ENCODE measurements at places on chromosomes 2 and 18.

DNA sequence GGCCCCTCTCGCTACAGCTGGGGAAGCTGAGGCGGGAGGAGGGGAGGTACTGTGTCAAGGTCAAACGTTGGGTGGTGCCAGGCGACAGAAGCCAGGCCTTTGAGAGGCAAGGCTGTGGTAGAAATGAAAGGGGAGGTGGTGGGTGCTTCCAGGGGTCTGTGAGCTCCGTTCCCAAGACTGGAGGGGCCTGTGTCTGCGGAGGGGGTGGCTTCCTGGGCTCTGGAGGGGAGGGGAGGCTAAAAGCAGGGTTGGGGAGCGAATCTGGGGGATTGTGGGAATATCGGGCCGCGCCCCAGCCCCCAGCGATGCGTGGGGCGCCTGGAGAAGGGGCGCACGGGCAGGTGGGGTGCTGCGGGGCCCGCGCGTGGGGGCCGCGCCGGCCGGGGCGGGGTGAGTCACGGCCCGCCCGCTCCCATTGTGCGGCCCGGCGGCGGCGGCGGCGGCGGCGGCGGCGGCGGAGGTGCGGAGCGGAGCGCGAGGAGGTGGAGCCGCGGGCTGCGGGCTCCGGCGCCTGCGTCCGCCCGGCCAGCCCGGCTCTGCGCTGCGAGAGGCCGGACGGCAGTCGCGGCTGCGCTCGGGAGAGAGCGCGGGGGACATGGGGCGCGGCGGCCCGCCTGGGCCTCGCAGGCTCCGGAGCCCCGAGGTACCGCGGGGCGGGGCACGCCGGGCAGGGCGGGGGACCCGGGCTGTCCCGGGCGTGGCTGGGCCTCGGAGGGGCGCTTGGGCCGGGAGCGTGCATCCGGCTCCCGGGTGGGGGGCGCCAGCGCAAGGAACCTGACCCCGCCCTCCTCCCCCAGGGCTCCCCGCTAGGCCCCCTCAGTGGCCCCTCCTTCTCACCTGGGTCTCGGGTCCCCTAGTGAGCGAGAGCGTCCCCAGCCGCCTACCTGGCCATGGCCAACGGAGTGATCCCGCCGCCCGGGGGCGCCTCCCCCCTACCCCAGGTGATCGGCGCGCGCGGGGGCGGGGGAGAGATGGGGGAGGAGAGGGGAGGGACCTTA is at the start of gene SLC4A3:
SLC4A3 (plus strand) TSS at position 528 of the 998 bp plus-strand sequence; CDS start at position 891, 363 bp downstream.
- DNase-seq: peak; percentile 23

GRCh38 chr18:8847066-8847755 is 141.9 kb downstream of the MTCL1 start:
- no peak for DNase-seq

GRCh38 chr2:56018267-56018666 is 94.7 kb upstream of the EFEMP1 start:
- DNase-seq: no peak

GRCh38 chr18:78240627-78241252 is 738.9 kb upstream of the SALL3 start:
- DNase-seq: no peak

- no peak for DNase-seq
Measured at GRCh38 chr2:162342841-162343240, 1.1 kb upstream of the GCA start.

DNA sequence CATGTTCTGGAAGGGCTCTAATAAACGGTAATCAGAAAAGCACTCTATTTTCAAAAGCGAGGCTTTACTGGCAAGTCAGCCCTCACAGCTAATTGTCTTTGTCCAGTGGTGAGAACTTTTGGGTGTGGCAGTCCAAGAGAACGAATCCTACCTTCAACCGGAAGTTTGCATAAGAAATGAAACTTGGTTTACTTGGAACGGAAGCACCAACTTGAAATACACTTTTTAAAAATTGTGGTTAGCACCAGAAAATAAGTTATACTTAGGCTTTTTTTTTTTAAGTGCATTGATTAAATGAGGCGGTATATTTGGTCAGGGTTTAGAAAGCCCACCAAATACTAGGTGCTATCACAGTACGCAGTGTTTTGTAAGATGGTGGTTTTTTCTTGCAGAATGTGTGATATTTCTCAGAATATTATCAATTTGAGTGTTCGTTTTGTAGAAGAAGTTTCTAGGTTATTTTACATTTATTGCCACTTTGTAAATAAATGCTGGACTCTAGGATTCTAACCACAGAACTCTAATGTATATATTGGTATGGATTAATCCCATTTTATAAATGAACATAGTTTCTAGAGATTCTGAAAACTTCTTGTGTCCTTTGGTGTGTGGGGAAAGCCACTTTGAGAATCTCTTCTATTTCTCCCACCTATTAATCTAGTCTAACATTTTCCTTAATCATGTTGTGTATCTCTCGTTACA is 1.2 kb downstream of the MYL12A start:
- DNase-seq: no peak

DNA sequence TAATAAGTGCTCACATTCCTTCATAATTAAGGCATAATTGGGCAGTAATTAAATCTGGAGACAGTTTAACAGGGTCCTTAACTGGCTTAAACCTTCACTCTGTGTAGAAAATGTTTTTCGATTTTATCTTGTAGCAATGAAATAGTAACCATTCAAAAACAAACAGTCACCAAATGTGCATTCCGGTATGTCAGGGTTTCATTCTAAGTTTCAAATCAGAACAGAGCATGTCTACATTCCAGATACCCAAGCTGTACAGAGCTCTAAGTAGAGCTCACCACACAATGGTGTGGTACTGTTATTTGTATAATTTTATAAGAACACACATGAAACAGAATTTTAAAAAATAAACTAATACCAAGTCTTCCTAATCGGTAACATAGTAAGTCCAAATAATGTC is 52.6 kb downstream of the SMAD2 start:
- no peak for DNase-seq

GRCh38 chr18:22570492-22570891 is 152.8 kb upstream of the CTAGE1 start:
- DNase-seq: no peak

- DNase-seq: no peak
Measured at GRCh38 chr2:9964334-9964980, 13.0 kb downstream of the GRHL1 start.

DNA sequence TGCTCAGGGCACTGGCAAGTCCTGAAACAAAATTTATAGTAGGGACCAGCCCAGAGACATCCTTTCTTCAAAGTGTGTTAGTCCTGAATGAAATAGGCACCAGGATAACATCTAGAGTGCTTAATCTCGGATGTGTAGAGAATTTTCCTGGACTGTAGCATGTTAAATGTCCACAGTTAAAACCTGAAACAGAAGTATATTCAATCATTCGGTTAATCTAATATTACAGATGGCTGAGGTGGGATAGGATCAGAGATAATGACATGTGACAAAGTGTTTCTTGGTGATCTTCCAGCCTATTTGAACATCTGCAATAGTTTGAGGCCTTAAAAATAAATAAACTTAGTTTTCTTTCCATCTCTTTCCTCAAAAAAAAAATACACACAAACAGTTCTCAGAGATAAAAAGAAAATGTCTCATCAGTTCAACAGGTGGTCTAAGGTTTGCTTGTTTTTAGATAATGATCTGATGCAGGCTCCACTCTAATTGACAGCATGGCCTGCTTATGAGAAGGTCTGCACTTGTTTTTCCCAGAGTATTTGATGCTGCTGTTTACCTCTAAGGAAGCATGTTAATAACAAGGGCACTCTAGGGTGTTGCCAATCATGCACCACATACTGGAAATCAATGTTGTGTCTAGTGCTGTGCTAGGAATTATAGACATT is 25.9 kb downstream of the CNTNAP5 start:
- no peak for DNase-seq

DNA sequence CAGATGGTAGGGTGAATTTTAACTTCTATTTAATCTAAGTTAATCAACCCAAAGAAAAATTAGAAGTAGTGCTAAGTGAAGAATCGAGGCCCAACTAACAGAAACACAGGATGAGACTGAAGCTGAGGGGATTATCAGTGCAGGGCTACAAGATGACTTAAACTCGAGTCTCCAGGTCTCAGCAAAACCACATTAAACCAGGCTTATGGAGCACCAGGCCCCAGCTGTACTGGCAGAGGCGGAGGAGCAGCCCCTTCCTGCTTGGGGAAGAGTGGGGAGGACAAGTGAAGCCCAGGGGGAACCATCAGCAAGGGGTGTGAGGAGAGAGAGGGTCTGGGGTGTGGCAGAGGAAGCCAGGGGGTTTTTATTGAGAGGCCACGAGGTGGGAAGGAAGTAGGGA is 135.9 kb upstream of the EPAS1 start:
- DNase-seq: no peak

GRCh38 chr2:28956890-28957289 is 24.2 kb upstream of the TOGARAM2 start:
- no peak for DNase-seq

DNA sequence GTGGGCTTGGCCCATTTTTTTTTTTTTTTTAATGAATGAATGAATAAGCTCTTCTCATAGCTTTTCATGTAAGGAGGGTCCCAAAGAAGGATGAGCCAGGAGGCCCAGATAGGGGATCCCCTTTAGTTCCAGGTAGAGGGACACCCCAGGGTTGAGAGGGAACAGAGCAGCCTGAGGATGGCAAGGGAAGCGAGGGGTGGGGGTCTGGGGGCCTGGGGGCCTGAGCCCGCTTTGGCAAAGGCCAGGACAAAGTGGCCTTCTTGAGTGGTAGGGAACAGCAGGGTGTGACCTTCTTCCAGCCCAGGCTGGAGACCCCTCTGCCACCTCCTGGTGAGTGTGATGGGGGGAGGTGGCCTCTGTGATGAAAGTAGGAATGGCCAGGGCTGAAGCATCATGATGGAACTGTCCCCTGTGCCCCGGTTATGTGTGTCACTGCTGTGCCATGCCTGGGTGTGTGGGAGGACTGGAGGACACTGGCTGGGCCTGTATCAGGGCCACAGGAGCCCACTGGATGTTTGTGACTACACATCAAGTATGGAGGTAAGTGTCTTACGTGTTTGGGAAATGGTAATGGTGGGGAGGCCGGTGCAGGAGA is 263.5 kb upstream of the HDAC4 start:
- DNase-seq: no peak

GRCh38 chr2:39875914-39876267 is 96.8 kb upstream of the THUMPD2 start:
- no peak for DNase-seq

DNA sequence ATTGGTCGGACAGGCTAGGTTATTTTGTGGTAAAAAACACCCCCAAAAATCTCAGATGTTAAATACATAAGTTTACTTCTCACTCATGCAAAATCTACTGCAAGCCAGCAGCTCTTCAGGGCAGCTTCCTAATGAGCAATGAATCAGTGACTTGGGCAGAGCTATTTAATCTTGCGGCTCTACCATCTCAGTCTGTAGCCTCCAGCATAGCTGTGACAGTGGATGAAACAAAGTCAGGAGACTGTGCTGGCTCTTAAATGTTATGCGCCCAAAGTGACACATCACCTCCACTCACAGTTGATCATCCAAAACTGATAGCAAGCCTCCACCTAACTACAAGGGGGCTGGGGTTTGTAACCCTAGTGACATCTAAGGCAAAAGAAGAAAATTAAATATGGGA is 571.9 kb downstream of the METTL4 start:
- DNase-seq: no peak

DNA sequence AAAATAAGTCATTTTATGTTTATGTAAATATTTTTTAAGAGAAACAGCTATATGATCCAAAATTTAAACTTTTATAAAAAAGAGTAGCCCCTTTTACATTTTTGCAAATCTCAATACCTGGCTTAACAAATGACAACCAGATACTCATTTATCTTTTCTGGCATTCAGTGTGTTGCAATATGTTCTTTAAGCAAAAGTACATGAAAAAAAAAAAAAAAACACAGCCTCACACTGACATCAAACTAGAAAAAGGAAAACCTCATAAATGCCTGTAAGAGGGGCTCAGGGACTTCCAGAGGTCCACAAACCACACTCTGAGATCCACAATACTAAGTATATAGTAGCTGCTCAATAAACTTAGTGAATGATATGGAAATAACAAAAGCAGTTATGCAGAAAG is 21.9 kb downstream of the PPP4R3B start:
- no peak for DNase-seq

DNA sequence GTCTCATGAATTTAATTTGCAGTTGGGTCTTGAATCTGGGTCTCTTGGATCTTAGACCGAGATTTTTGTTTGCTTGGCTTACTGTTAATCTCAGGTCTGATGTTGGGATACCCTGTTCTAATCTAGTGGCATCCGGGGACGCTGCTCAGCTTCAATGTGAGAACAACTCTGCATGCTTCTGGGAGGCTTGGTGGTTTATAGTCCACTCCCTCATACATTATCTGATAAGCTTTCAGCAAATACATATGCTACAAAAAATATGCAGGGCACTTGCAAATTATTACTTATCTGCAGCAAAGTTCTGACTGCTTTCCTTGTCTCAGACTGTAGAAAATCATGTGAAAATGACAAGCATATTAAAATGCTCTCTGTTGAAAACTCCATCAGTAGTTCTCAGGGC is 39.4 kb downstream of the RNF144A start:
- DNase-seq: no peak

DNA sequence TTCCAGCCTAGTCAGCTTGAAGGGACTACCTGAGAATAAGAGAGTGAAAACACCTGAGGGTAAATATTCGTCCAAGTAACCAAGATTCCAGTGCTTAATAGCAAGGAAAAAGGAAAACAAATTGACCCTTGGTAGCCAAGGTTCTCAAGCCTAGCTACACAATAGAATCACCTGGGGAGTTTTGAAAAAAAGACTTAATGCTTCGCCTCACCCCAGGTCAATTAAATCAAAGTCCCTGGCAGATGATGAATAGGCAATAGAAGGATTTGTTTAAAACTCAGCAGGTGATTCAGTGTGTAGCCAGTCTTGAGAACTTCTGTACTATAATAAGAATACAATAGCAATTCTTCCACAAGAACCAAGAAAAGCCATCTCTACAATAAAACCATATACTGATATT is 500.2 kb downstream of the XIRP2 start:
- no peak for DNase-seq

DNA sequence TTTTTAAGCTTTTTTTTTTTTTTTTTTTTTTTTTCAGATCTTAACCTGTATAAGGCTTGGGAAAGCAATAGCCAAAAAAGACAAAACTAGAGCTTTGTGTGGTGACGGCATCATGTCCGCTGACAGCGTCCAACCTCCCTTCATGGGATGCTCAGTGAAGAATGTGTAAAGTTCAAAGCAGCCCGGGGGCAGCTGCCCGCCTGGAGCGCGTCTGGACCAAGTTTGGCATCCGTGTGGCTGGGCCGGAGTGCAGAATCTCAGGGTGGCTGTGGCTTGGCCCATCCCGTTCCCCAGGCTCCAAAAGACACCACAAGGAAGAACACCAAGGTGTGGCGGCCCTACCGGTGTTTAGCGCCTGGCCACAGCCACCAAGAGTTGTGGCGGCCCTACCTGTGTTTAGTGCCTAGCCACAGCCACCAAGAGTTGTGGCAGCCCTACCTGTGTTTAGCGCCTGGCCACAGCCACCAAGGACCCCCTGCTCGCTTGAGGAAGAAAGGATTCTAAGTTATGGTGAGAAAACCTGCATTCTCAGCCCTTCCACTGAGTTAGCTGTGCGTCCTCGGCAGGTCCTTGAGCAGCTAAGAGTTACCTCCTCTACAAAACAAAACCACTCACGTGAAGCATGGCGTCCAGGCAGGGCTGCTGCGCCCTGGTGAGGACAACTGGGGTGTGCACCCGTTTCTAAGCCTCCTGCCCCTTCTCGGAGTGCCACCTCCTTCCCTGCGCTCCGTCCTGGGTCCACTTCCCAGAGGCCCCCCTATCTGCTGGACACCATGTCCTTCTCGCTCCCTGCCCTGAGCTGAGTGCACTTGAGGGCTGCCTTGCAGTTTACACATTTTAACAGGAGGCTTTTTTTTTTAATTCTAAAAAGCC is 103.6 kb upstream of the SALL3 start:
- no peak for DNase-seq

GRCh38 chr18:58599106-58599505 is 29.8 kb downstream of the ALPK2 start:
- no peak for DNase-seq

GRCh38 chr2:102522890-102523289 is 49.9 kb downstream of the SLC9A4 start:
- no peak for DNase-seq
